Ascending aorta (tissue), 2 donors: ENCODE measurements at places on chromosomes 4 and X.

GRCh38 chrX:118615141-118615540 lies 112.3 kb upstream of the IL13RA1 start:
- no peak for DNase-seq

DNA sequence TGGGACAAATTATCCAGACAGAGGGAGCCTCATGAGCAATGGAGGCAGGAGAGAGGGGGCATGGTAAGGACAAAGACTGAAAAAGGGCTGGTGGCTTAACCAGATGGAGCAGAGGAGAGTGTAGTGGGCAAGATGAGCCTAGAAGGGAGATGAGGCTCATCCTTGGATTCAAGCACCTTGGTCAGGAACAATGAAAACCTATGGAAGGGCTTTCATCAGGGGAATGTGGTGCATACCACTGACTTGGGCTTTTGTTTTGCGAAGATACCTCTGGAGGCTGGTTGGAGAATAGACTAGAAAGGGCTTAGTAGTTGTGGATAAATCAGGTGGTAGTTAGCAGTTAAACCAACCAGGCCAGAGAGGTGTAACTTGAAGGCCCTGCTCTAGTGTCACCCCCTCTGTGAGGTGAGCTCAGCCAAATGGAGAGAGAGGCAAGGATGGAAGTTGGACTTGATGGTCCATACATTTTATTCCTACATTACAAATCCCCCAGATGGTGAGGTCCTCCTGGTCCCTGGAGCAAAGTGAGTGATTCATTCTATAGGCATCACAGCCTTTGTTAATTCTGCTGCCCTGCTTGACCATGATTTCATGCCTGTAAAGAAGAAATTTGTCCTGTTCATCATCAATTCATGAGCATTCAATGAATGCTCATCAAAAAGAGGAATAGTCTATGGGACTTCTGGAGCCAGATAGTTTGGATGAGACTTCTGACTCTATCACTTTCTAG lies 264.8 kb upstream of the IGFBP7 start:
- no peak for DNase-seq

- DNase-seq = no peak
These were observed 130.9 kb upstream of the RPS6KA3 start for GRCh38 chrX:20397587-20397986.

- no peak for DNase-seq
These were observed 92.1 kb downstream of the SHROOM4 start for GRCh38 chrX:50721764-50722521.

DNA sequence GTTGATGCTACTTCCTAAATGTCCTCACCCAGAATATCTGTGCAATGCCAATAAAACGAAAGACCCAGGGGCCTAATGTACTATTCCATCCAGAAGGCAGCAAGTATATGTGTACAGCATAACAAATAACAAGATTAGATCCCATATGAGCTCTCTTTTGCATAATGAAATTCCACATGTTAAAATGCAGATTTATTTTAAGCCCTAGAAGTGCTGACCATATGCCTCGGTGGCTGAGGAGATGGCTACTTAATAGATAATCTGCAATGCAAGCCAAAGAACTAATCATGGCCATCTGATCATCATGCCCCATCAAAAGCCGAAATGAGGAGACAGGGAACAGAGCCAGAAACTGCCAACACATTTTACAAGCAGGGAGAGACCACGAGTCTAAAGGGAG lies 293.5 kb downstream of the KCNIP4 start:
- DNase-seq = no peak

DNA sequence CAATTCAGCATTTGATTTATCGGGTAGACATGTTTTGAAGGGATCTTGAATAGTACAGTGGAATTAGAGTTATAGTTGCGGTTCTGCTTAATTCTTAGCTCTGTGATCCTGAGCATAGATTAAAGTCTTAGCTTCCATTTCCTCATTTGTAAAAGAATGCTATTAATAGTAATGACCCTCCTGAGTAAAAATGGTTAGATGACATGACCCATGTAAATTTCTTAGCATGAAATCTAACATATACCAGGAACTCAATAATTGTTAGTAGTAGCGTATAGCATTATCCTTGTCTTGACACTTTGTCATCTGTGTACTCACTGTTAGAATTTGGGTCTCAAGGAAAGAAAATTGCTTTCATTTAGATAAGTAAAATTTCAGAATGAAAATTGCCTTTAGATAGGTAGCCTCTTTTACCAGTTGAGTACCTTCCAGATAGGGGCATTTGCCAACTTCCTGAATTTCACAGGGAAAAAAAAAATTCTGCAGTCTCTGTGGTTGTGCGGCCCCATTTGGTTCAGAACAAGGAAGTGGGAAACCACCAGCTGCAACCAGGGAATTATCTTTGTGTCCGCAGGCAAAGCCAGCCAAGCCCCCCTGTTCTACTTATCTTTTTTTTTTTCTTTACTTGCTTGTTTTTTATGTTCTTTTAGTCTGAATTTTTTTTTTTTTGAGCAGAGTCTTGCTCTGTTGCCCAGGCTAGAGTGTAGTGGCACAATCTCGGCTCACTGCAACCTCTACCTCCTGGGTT lies 86.9 kb downstream of the TMEM164 start:
- no peak for DNase-seq

- no peak for DNase-seq
These were observed 23.3 kb upstream of the MBTPS2 start for GRCh38 chrX:21816136-21816535.

GRCh38 chr4:155667222-155667567 lies 547 bp downstream of the GUCY1A1 start:
- no peak for DNase-seq

DNA sequence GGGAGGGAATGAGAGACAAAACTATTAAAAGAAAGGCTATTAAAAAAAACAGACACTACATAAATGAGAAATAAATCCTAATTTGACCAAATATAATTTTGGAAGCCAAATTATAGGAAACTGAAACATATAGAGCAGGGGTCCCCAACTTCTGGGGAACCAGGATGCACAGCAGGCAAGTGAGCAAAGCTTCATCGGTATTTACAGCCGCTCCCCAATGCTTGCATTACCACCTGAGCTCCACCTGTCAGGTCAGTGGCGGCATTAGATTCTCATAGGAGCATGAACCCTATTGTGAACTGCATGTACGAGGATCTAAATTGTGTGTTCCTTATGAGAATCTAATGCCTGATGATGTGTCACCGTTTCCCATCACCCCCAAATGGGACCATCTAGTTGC lies 28.4 kb downstream of the ABCG2 start:
- no peak for DNase-seq

DNA sequence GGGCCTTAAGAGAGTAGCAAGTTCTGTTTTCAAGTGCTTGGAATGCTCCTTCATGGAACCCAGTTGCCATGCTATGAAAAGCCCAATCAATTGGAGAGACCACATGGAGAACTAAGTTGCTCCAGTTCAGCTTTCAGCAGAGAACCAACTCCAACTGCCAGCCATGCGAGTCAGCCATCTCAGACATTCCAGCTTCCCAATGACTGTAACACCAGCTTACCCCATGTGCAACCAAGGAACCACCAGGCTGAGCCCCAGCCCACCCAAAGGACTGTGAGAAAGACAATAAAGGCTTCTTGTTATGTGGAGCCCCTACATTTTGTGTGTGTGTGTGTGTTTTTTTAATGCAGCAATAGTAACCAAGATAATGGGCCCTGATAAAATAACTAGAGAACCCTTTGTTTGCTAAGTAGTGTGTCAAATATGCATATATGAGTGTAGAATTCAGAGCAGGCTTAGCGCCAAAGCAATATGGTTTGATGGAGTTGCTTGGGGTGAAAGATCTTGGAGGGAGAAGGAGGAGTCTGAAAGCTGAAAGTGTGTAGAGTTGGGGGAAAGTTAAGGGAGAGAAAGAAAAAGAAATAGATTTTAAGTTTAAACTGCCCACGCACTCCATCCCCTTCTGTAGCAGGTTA lies 35.0 kb upstream of the CCKAR start:
- DNase-seq = no peak

- no peak for DNase-seq
These were observed 103.1 kb upstream of the UGT8 start for GRCh38 chr4:114495471-114495928.

DNA sequence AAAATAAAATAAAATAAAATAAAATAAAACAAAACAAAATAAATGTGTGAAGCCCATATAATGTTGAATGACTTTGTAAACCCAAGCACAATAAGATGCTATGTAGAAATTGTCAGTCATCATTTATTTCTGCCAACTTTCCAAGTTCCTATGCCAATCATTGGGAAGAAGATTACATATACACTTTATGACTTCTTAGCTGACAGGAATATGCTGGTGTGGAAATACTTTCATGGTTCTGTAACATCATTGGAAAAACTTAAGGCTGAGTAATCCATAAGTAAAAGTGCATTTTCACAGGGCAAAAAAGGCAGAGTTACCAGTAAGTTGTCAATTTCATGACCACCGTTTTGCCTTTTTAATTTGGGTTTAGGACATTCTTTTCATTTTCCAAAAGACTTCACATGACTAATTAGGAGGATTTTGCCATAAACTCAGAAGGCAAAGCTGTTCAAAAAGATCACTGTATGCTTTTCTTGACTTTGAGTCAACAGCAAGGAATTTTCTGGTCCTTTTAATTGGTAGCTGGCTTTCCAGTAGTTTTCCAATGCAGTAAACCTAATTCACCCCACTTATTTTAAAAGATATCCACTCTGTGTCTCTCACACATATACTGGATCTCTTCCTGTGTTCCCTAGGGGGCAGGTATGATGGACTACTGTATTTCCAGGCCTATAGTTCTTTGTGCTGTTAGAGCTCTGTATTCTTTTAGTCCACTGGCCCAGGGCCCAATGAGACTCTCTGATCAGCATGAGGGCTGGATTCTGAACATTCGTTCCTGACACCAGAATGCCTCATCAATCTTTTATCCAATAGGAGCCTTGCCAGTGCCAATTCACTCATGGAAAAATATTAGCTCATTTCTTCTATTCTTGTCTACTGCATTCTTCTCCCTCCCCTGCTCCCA lies 26.2 kb upstream of the SCRG1 start:
- no peak for DNase-seq

- DNase-seq = no peak
These were observed 55.3 kb upstream of the ZFP42 start for GRCh38 chr4:187940299-187940698.

- no peak for DNase-seq
These were observed 301.9 kb upstream of the PRPS2 start for GRCh38 chrX:12489341-12489740.

- DNase-seq = no peak
These were observed 347.6 kb upstream of the FAM241A start for GRCh38 chr4:111797455-111798163.

DNA sequence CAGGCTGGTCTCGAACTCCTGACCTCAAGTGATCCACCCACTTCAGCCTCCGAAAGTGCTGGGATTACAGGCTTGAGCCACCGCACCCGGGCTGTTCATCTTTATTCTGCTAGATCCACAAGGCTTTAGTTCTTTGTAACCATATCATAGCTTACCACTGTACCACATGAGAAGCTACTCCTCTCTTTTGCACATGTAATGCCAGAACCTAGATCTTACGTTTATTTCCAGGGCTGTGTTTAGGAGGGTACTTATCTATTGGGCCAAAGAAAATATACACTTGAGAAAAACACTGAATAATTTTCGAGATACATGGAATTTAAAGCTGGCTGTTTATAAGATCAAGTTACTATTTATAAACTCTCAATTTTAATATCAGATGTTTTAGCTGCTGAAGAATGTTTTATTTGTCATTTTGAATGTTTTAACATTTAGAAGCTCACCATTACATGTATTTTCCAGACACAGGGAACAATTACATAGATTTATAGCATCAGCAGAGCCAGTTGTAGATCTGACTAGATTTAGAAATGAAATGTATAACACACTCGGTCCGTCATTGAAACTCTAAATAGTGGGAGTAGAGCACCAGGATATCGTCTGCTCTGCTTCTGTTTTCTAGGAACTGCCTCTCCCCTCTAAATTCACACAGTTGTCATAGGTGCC lies 155.3 kb upstream of the HAND2 start:
- no peak for DNase-seq

GRCh38 chrX:7059214-7059838 lies 88.2 kb upstream of the STS start:
- DNase-seq = no peak

DNA sequence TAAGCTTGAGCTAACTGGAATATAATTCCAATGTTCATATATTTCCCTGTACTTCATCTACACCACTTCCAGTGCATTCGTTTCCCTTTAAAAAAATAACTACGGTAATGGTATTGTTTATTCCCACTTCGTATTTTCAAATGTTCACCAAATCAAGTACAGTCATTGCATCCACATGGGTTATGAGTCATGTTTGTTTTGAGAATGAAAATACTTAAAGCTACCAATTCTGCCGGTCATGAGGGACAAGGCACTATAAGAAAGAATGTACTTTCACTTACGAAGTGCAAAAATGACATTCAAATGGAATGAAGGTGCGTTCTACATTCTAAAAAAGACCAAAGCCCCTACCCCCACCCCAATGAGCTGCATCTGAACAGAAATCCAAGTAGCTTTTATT lies 174.4 kb upstream of the FGF13 start:
- no peak for DNase-seq

GRCh38 chr4:168880811-168881595 lies 129.1 kb downstream of the CBR4 start:
- no peak for DNase-seq

DNA sequence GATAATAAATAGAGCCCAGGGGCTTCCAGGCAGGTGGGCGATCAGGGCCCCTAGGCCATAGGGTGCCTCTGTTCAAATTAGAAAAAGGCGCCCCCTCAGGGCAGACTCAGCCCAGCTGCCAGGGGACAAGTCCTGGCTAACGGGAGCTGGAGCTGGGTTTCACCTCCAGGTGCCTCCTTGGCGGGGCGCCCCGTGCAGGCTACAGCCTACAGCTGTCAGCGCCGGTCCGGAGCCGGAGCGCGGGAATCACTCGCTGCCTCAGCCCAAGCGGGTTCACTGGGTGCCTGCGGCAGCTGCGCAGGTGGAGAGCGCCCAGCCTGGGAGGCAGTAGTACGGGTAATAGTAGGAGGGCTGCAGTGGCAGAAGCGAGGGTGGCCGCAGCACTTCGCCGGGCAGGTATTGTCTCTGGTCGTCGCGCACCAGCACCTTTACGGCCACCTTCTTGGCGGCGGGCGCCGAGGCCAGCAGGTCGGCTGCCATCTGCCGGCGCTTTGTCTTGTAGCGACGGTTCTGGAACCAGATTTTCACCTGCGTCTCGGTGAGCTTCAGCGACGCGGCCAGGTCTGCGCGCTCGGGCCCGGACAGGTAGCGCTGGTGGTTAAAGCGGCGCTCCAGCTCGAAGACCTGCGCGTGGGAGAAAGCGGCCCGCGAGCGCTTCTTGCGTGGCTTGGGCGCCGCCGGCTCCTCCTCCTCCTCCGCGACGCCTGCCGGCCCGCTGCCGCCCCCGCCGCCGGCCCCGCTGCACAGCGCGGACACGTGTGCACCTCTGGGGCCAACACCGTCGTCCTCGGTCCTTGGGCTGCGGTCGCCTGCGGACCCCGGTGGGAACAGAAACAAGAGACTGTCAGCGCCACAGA lies 2.4 kb downstream of the NKX3-2 start:
- DNase-seq = no peak

DNA sequence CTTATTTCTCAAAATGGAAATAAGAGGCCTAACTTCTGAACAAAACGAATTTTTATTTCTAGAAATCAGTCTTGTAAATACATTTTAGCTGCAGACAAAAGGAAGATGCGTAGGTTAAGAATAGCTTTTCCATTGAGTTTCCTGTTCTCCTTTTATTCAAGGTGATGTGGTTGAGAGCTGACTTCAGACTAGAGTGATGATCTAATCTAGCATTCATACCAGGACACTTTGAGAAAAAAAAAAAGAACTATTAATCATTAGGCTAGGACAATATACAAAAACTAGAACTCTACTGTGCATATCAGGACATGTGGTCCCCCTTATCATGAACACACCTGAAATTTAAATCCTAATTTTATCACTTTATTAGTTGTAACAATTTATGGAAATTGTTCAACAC lies 884.5 kb upstream of the EPHA5 start:
- no peak for DNase-seq
